ENCODE measurements at places on chromosomes 16 and 17.

DNA sequence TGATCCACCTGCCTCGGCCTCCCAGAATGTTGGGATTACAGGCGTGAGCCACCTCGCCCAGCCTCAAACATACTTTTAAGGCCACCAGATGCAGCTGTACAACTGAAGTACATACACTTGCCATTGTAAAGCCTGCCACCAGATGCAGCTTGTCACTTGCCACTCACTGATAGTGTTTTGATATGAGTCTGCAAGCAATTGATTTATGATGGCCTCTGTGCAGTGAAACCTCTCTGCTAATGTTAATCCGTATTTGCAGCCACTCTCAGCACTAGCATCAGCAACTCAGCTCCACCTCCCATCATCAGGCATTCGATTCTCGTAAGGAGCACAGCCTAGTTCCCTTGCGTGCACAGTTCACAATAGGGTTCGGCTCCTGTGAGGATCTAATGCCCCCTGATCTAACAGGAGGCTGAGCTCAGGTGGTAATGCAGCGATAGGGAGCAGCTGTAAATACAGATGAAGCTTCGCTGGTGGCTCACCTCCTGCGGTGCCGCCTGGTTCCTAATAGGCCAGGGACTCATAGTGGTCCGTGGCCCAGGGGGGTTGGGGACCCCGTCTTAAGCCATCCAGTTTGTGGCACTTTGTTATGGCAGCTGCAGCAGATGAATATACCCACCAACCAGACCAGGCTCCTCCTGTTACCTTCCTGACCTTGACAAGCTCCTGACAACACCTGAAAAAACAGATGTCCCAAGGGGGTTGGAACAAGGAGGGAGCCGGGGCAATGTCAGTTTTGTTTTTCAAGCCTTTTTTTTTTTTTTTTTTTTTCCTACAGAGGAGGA lies 1.3 kb upstream of the HERPUD1 start:
- DNase-seq: no peak
- H3K4me3 ChIP-seq: no peak overlapping the region
- H3K4me1 ChIP-seq: peaks cover 12% of the 10 kb centered on the region
- H3K27ac ChIP-seq: peak overlapping the region; percentile 99
- H3K27me3 ChIP-seq: no peaks in the 10 kb centered on the region
- no peaks in the 10 kb centered on the region for H3K36me3 ChIP-seq

- no peak overlapping the region for H3K4me3 ChIP-seq
- H3K36me3 ChIP-seq: no peaks in the 10 kb centered on the region
- H3K27ac ChIP-seq: no peak overlapping the region
- DNase-seq: no peak
These were observed 74.7 kb upstream of the NKD1 start for GRCh38 chr16:50473356-50473945.

DNA sequence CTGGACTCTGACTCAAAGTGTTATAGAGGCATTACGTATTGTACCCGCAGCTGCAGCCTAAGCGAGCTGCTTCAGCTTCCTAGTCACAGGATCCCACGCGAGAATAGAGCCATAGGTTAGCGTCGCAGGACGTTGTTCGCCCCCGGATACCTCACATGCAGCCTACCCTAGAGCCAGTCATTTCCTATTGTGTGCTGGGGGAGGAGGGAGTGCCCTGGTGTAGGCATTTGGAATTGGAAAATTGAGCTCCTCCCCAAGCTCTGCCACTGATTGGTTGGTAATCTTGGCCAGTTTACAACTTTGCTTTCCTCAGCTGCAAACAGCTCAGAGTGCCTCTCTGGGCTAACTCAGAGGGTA lies 530 bp downstream of the NAA60 start:
- peak overlapping the region; percentile 87 for H3K27ac ChIP-seq
- peaks cover 8% of the 10 kb centered on the region for H3K4me1 ChIP-seq
- peak overlapping the region; percentile 80 for H3K4me3 ChIP-seq
- H3K36me3 ChIP-seq: peaks cover 8% of the 10 kb centered on the region
- no peaks in the 10 kb centered on the region for H3K27me3 ChIP-seq

- DNase-seq: no peak
- H3K27me3 ChIP-seq: no peaks in the 10 kb centered on the region
- H3K36me3 ChIP-seq: no peaks in the 10 kb centered on the region
- no peaks in the 10 kb centered on the region for H3K4me1 ChIP-seq
- no peak overlapping the region for H3K4me3 ChIP-seq
These were observed 3.4 kb downstream of the FBXO39 start for GRCh38 chr17:6779411-6779810.

DNA sequence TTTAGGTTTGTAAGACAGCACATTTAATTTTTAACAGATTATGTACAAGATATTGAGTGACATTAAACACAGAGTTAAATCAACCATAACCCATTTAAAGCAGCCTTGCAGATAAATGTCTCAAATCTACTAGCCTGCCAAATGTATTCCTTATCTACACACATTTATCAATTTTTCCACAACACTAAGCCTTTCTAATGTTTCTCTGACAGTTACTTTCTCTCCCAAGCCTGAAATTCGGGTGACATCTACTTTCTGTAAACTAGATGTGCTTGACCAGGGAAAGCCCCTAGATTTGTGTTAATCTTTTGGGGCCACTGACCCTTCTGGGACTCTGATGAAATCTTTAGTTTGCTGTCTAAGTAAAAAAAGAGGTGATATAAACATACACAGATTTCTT lies 69.0 kb downstream of the CDH13 start:
- H3K4me3 ChIP-seq: no peak overlapping the region
- no peak overlapping the region for H3K27ac ChIP-seq
- peaks cover 20% of the 10 kb centered on the region for H3K4me1 ChIP-seq
- DNase-seq: no peak
- H3K27me3 ChIP-seq: no peaks in the 10 kb centered on the region

- H3K36me3 ChIP-seq: no peaks in the 10 kb centered on the region
- no peak for DNase-seq
- H3K27me3 ChIP-seq: no peaks in the 10 kb centered on the region
- peaks cover 12% of the 10 kb centered on the region for H3K4me1 ChIP-seq
- H3K27ac ChIP-seq: no peak overlapping the region
These were observed 1.1 kb downstream of the C16orf74 start for GRCh38 chr16:85749771-85750145.

DNA sequence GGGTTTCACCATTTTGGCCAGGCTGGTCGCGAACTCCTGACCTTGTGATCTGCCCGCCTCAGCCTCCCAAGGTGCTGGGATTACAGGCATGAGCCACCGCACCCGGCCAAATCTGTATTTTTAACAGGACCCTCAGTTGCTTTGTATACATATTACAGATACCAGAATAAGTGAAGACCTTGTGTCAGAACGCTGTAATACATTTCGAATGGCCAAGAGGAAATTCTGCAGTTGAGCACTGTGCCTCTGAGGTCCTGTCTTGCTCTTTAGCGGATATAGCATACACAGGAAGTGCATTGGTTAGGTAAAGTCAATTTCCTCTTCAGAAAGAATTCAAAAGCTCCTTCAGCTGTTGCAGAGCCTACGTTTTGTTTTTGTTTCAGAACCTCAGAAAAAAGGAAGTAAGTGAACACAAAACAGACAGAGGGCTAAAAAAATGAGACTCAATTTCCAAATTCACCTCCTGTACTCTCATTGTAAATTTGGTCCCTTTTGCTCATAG lies 15.7 kb downstream of the CRLF3 start:
- peaks cover 1% of the 10 kb centered on the region for H3K36me3 ChIP-seq
- H3K4me1 ChIP-seq: no peaks in the 10 kb centered on the region
- DNase-seq: no peak
- no peak overlapping the region for H3K27ac ChIP-seq
- H3K27me3 ChIP-seq: no peaks in the 10 kb centered on the region

DNA sequence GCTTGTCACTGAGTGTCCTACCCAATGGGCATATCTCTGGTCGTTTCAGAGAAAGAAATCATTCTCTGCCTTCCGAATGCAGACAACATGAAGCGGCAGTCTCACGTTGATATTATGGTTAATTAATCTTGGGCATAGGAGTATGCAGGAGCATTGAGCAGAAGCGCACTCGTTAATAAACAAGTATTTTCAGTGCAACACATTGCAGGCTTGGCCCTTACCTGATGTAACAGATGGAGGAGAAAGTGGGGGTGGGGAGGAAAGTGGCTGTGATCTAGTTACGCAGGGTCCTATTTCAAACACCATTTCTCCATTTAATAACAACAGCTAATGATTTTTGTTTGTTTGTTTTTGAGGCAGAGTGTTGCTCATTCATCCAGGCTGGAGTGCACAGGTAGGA lies 414.0 kb upstream of the RBFOX1 start:
- no peak for DNase-seq
- H3K27me3 ChIP-seq: no peaks in the 10 kb centered on the region
- no peak overlapping the region for H3K4me3 ChIP-seq
- no peak overlapping the region for H3K27ac ChIP-seq
- no peaks in the 10 kb centered on the region for H3K4me1 ChIP-seq

DNA sequence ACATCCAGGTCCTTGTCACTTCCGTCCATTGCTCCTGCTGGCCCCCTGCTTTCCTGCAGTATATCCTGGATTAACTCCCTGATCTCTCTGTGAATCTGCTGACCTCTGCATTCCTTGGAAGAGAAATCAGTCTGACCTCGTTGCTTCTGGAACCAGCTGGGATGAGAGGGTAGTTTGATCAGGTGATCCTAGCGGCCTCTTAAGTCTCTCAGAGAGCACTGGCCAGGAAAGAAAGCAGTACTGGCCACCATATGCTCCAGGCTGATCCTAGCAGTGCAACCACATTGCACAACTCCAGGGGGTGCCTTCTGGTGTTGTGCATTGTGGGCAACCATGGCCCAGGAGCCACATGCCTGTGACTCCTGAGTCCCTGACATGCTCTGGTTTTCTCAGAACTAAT lies 79.2 kb downstream of the ARHGAP23 start:
- H3K4me3 ChIP-seq: no peak overlapping the region
- DNase-seq: no peak
- peaks cover 34% of the 10 kb centered on the region for H3K36me3 ChIP-seq
- no peak overlapping the region for H3K27ac ChIP-seq

DNA sequence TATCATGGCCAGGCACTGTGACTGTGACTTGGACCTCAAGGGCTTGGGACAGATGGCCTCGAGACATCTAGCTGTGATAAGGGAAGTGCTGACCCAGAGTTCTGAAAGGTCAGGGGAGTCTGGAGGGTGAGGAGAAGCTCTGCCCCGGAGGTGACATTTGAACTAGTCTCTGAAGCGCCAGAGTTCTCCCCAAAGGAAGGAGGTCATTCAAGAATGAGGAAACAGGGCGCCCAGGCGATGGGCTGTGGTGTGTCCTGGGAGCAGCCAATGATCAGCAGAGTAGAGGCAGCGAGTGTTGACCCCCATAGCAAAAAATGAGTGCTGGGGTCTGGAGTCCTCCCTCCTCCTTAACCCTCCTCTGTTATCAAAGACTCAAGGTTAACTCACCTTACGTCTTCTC lies 4.9 kb downstream of the STARD3 start:
- no peaks in the 10 kb centered on the region for H3K27me3 ChIP-seq
- H3K4me1 ChIP-seq: peaks cover 24% of the 10 kb centered on the region
- no peaks in the 10 kb centered on the region for H3K36me3 ChIP-seq
- DNase-seq: no peak

GRCh38 chr17:69500911-69501429 lies 86.5 kb downstream of the MAP2K6 start:
- DNase-seq: no peak
- no peak overlapping the region for H3K27ac ChIP-seq
- H3K36me3 ChIP-seq: no peaks in the 10 kb centered on the region
- H3K27me3 ChIP-seq: no peaks in the 10 kb centered on the region

DNA sequence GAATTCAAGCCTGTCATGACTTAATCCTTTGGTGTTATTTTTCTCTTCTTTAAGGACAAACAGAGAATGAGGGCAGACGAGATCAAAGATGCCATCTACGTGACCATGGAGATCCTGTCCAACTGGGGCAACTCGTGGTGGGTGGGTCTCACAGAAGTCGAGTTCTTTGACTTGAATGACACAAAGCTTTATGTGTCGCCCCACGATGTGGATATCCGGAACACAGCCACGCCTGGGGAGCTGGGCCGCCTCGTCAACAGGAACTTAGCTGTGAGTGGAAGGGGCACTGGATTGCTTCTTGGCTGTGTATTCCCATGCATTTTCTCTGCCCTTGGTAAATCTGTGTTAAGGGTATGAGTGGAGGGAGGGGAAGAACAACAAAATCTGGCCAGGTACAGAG lies 158.7 kb downstream of the KATNIP start:
- no peak for DNase-seq
- H3K27me3 ChIP-seq: no peaks in the 10 kb centered on the region
- no peak overlapping the region for H3K4me3 ChIP-seq
- H3K36me3 ChIP-seq: peaks cover 6% of the 10 kb centered on the region
- no peaks in the 10 kb centered on the region for H3K4me1 ChIP-seq
- no peak overlapping the region for H3K27ac ChIP-seq

GRCh38 chr17:65066901-65067300 lies 10.4 kb upstream of the GNA13 start:
- DNase-seq: no peak
- H3K27me3 ChIP-seq: no peaks in the 10 kb centered on the region
- no peak overlapping the region for H3K4me3 ChIP-seq
- no peak overlapping the region for H3K27ac ChIP-seq
- H3K4me1 ChIP-seq: no peaks in the 10 kb centered on the region

DNA sequence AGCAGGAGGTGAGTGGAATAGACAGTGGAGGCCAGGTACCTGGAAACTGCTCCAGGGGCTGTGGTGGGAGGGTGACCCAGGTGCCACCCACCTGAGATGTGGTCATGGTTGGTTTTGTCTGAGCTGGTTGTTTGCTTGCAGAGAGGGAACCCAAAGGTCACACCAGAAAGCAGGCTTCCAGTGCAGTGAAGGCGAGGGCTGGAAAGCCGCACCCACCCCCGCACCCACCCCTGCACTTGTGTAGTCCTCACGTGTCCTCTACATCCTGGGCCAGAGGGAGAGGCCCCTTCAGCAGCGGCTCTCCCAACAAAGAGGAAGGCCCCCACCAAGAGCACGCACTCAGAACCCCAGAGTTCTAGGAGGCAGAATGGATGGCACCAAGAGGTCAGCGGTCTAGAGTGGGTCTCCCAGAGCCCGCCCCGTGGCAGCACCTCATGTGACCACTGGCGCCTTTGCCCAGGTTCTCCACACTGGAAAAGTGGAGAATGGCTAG lies 92.6 kb upstream of the CBX4 start:
- H3K4me1 ChIP-seq: peaks cover 11% of the 10 kb centered on the region
- no peak overlapping the region for H3K27ac ChIP-seq

GRCh38 chr17:64315032-64315490 lies 52.0 kb upstream of the TEX2 start:
- no peaks in the 10 kb centered on the region for H3K27me3 ChIP-seq
- H3K4me1 ChIP-seq: peaks cover 5% of the 10 kb centered on the region
- H3K36me3 ChIP-seq: no peaks in the 10 kb centered on the region
- peak overlapping the region; percentile 55 for H3K27ac ChIP-seq
- H3K4me3 ChIP-seq: no peak overlapping the region

DNA sequence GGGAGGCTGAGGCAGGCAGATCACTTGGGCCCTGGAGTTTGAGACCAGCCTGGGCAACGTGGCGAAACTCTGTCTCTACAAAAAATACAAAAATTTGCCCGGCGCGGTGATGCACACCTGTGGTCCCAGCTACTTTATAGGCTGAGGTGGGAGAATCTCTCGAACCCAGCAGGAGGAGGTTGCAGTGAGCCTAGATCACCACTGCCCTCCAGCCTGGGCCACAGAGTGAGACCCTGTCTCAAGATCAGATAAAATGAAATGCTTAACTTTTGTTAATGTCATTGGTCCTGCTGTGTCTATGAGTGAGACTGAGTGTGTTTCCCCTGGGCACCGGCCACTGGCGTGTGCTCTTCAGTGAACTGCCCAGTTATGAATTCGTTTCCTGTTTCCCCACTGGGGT lies 10.5 kb downstream of the FAM234A start:
- H3K36me3 ChIP-seq: no peaks in the 10 kb centered on the region
- no peaks in the 10 kb centered on the region for H3K27me3 ChIP-seq
- no peak overlapping the region for H3K4me3 ChIP-seq
- no peaks in the 10 kb centered on the region for H3K4me1 ChIP-seq

All from thoracic aorta (tissue), 2 donors.